Retinal pigment epithelial cell (primary cell): ENCODE measurements at places on chromosomes 16 and 17.

DNA sequence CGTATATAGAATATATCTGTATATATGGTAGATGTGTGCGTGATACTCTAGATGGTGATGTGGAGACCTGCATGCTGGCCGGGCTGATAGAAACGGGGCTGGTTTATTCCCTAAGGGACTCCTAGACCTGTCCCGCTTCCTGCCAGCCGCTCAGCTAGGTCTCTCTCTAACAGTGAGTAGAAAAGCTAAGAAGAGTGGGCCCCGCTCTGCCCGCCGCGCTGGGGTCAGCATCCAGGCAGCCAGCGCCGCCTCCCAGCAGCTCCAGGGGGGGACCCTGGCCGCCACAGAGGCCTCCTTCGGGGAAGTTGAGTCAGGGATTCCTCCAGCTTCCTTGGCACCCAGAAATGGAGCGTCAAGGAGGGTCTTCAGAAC, 9.4 kb downstream of the CYGB start:
- DNase-seq: no peak

DNA sequence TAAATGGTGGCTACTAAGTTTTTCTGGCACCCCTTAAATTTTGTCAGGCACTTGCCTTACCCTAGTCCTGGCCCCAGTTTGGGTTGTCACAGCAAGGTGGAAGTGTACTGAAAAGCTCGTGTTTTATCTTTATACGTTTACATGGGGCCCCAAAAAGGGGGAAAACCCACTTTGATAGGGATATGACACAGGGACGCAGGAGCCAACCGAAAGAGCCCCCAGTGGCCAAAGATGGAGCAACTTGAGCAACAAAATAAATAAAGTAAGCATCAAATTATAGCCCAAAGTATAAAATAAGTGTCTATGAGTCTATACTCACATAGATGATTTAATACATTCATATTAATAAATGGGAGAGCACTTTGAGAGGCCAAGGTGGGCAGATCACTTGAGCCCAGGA, 5.0 kb upstream of the CETP start:
- DNase-seq: no peak

DNA sequence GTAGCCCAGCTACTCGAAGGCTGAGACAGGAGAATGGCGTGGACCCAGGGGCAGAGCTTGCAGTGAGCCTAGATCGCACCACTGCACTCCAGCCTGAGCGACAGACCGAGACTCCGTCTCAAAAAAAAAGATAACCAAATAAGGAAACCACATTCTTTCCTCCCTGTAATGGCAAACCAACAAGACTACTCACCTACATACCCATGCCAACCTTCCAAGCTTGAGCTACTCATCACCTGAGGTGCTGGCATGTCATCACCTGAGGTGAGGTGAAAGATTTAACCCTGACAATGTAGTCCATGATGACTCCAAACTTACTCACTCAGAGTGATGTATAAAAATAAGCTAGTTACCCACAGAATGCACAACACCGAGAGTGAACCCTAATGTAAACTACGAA, 85.2 kb downstream of the SMG6 start:
- no peak for DNase-seq

GRCh38 chr16:66691234-66691633, 5.3 kb downstream of the CMTM4 start:
- DNase-seq: no peak

- no peak for DNase-seq
These were observed 71.1 kb downstream of the METRNL start for GRCh38 chr17:83150369-83151055.

DNA sequence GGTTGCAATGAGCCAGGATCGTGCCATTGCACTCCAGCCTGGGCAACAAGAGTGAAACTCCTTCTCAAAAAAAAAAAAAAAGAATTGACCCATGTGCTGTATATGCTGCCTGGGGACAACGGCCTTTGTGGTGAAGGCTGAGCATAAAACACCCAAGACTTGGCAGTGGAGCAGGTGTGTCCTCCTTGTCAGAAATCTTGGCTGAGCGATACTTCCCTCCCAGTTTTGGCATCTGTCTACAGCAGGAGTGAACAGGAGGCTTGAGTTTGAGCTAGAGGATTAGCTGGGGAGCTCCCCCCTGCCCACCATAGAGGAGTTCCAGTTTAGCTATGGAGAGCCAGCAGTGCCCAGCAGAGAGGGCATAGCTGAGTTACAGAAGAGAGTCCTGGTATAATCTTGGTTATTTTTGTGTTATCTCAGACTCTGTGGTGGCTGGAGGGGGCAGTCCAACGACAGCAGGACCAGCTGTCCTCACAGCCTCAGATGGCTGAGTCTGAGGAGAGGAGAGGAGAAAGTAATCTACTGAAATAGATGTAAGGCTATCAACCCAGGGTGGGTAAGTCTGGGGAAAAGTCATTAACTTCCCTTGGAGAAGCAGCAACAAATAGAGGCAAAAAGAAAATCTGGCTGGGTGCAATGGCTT, 18.4 kb downstream of the SP2 start:
- DNase-seq: no peak

DNA sequence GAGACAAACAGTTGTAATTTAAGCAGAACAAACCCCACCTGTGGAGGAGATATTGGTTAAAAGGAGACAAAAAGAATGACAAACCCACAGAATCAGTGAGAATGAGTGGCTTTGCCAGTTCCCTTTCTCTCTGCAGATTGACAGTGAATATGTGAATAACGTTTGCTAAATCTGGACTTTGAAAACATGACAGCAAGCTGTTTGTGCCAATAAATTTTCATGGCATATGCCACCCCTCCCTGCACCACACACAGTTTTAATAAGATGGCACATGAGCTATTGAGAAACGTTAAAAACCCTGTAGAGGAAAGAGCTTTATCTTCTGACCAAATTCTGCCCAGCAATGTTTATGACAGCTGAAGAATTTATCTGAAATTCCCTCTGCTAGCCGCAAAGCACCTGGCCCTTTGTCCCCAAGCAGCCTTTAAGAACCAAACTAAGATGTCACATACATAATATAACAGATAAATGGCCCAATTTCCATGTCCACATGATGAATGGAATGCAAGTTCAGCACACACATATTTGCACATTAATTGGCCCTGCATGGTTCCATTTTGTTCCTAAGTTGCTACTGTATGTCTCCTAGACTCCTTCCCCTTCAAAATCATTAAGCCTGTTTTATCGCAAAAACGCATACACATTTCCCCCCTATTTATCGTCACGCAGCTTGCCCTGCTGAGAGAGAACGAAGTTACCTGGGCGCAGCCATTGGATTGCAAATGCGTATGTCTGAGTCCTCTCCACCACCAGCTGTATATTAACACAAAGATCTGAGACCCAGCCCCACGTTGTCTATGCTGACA, 773.5 kb upstream of the EEF2KMT start:
- DNase-seq: no peak

DNA sequence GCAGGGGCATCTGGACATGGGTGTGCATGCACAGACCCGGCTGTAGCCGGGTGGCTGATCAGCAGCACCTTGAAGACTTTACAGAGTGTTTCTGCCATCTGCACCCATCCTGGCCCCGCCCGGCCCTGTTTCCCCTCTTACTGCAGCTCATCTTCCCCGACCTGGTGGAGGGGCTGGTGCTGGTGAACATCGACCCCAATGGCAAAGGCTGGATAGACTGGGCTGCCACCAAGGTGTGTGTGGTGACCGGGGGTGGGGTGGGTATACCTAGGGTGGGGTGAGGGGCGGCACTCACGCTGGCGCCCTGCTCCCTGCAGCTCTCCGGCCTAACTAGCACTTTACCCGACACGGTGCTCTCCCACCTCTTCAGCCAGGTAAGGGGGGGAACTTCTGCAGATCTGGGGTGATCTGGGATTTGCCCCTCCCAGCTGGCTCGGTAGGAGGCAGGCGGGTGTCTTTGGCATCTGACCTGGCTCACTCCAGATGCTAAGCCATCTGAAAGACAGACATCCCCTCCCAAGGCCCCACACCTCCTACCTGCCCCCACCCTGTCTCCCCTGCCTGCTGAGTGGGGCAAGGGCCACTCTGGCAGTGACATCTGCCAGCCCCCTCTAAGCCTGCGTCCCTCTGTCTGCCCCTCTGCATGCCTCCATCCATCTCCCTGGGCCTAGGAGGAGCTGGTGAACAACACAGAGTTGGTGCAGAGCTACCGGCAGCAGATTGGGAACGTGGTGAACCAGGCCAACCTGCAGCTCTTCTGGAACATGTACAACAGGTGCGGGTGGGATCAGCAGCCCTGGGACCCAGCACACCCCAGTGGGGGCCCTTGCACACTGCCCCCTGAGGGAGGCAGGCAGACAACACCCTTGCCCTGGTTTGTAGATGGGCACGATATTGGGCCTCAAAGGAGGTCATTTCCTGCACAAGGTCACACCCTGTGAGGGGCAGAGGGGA, 6.6 kb downstream of the NDRG4 start:
- no peak for DNase-seq

DNA sequence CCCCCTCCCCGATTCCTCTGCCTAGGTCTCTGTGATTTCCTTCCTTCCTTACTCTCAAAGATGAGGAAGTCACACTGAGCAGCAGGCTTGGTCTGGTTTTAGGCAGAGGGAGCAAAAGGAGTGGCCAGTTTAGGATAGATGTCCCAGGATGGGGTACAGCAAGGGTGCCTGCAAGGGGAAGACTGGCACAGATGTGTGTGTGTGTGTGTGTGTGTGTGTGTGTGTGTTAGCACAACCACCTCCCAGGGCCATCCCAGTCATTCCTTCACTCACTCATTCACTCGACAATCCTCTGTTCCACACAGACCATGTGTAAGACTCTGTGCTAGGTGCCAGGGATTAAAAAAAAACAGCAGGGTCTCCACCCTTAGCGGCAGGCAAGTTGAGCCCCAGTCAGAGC, 35.9 kb downstream of the TMEM132E start:
- DNase-seq: no peak

- DNase-seq: no peak
These were observed 70.4 kb upstream of the SMURF2 start for GRCh38 chr17:64732336-64733006.

- DNase-seq: no peak
These were observed 260.1 kb downstream of the IRX3 start for GRCh38 chr16:54026456-54026855.

GRCh38 chr17:51165680-51166197, 472 bp upstream of the NME2 start:
- DNase-seq: no peak

DNA sequence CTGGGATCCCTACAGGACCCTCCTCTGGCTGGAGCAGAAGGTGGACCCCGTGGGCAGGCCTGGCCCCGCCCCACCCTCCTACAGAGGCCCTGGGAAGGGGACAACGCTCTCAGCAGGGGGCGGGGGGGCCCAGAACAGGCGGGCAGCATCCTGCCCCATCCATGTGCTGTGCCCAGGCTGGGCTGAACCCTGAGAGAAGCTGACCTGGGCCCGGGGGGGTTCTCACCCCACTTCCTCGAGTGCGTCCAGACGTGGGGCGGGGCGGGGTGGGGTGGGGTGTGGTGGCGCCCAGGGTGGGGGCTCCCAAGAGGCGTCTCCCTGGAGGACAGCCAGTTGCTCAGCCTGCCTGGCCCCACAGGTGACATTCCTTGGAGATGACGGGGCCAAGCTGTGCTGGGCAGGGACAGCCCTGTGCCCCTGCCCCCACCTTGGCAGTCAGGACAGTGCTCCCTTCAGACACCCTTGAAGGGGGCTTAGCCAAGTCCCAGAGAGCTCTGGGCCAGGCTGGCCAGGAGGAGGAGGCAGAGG, 390 bp upstream of the UNC13D start:
- DNase-seq: peak; percentile 94

GRCh38 chr16:10817963-10818941, at the start of gene TVP23A:
TSS of gene TVP23A (minus strand) at chr16:10818794. CDS start at chr16:10818493, 301 bp downstream.
- DNase-seq: no peak

- DNase-seq: no peak
These were observed 48.2 kb upstream of the MEIOC start for GRCh38 chr17:44607836-44608690.
